Stimulated activated CD4-positive, alpha-beta T cell treated with anti-CD3 and anti-CD28 coated beads, Interleukin-1b, Interleukin-23, amount 100 ng/mL, for 1 hour (primary cell): ENCODE measurements at places on chromosomes 16 and 17.

GRCh38 chr17:76383546-76384221 lies 725 bp upstream of the SPHK1 start:
- DNase-seq = peak; percentile 17

- DNase-seq = no peak
Measured at GRCh38 chr16:54931120-54932014, 702 bp downstream of the IRX5 start.

GRCh38 chr16:84085773-84086172 lies 31.0 kb downstream of the MBTPS1 start:
- DNase-seq = no peak

- no peak for DNase-seq
Measured at GRCh38 chr17:17853811-17854447, 17.1 kb upstream of the SREBF1 start.

- no peak for DNase-seq
Measured at GRCh38 chr17:73090396-73091202, 1.9 kb downstream of the SLC39A11 start.

DNA sequence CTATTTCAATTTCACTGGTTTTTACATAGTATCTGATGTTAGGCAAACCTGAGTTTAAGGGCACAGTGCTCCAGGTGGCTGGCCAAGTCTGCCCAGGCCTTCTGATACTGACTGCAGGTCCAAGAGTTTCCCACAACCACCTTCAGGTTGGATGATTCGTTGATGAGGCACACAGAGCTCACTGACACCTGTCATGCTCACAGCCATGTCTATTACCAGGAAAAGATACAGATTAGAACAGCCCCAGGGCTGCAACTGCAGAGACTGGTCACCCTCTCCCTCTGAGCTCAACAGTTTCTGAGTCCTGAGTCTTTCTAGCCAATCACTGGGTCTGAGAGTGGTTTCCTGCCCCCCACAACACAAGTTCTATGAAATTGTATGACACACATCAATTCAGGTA lies 37.2 kb downstream of the MEAK7 start:
- DNase-seq = no peak

DNA sequence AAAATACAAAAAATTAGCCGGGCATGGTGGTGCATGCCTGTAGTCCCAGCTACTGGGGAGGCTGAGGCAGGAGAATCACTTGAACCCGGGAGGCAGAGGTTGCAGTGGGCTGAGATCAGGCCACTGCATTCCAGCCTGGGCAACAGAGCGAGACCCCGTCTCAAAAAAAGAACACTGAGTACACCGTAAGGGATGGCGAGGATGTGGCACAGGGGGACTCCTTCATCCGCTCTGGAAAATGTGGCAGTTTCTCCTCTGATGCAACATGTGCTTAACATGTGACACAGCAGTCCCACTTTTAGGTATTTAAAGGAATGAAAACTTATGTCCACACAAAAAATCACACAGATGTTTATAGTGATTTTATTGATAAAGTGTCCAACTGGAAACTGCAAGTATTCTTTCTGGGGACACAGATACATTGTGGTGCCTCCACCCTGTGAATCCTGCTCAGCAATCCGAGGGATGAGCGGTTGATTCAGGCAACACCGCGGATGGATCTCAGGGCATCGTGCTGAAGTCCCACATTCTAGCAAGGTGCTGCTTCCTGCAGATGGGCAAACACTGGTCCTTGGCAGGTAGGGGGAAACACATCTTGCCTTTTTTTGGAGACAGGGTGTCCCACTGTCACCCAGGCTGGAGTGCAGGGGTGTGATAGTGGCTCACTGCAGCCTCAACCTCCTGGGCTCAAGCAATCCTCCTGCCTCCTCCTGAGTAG lies 3.5 kb upstream of the C16orf95 start:
- no peak for DNase-seq

- no peak for DNase-seq
Measured at GRCh38 chr17:36008998-36009665, 7.8 kb upstream of the CCL15 start.

GRCh38 chr16:15752717-15753488 lies 102.9 kb downstream of the NDE1 start:
- no peak for DNase-seq

DNA sequence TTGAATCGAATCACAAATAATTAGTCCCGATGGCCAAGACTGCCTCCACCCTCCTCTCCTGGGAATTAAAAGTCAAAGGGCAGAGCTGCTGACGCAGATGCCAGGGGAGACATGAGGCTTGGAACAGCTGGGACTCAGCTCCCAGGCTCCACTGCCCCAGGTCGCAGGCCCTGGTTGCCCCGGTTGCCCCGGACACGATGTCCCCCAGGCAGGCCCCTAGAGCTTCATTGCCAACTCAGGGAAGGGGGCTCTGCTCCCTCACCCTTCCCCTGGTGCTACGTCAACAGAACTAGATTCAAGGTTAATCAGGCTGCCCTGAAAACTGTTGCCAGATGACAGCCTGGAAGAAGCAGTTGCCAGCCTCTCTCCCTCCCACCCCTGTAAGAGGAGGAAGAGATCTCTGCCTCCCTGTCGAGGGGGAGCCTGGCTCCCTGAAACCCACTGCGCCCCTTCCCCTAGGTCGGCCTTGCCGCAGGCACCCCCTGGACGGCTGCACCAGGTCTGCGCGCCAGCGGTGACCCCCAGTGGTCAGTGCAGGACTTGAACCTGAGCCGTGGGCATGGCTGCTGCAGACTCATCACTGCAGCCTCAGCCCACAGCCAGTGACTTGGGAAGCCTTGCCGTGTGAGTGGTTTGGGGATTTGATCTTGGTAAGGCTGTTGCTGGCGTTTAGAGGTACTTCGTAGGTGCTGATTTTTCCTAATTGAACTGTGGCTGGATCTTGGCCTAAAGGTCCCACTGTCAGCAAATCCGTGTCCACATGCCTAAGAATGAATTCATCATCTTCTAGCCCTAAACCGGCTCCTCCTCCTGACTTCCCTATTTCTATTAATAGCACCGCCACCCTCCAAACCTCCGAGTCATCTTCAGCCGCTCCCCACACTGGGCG lies 84.1 kb upstream of the TOB1 start:
- no peak for DNase-seq
